Hematopoietic multipotent progenitor cell treated with erythropoietin and hydrocortisone succinate and interleukin-3 and kit ligand, for 8 days (in vitro differentiated cells): ENCODE measurements at places on chromosomes 2 and 18.
A peak's percentile ranks its signal among the peaks of the same experiment; 100 is the strongest.

DNA sequence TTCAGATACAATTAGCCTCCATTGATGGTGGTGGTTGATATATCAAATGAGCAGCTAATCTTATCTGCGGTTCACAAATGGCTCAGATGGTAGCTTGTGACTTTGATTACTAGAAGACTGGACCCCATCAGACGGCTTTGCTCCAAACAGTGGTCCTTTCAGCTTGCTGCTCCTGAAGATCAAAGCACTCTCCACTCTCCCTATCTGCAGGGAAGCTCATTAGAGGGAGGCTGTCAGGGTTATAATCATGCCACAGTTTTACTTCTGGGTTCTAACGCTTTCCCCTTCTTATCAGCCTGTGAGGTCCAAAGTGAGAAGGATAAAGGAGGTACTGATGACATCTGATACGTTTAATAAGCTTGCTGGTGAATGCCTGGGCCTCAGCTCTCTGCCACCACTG lies 247.1 kb upstream of the NT5C1B start:
- DNase-seq = no peak

- no peak for DNase-seq
Measured at GRCh38 chr2:123485056-123485455, 540.0 kb upstream of the CNTNAP5 start.

- DNase-seq = no peak
Measured at GRCh38 chr18:68440433-68440832, 274.5 kb downstream of the TMX3 start.

- DNase-seq = no peak
Measured at GRCh38 chr2:176491172-176491904, 222.1 kb downstream of the MTX2 start.

DNA sequence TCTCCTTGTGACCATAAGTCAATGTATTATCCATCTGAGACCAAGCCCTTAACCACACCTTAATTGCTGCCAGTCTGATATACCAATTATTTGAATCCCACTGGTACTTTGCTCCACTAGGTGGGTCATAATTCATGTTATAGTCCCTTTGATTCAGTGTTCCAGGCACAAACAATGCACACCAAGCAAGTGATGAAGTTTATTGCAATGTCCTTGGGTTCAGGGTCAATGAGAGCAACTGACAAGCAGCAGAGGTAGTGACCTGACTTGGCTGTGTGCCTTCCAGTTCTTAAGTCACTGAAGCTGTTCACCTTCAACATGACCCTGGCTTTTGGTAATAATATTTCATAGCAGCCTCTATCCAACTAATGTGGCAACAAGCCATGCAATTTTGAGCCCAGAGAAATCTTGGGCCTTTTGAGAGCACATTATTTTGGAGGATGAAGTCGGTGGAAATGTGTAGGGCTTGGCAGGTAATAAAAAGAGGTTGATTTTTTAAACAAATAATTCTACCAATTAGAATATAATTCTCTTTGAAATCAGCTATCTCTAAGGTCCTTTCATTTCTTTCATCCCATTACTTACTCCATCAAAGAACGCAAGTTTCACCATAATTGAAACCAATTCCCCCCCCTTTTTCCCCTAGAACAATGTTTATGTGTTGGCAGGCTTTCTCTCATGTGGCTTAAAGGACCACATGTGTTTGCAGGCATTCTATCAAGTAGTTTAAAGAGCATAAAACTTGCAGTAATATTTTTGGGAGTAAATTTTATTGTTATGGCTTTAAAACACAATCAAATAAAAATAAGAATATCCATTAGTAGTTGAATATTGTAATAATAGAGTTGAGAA lies 3.1 kb upstream of the CPO start:
- DNase-seq = no peak

DNA sequence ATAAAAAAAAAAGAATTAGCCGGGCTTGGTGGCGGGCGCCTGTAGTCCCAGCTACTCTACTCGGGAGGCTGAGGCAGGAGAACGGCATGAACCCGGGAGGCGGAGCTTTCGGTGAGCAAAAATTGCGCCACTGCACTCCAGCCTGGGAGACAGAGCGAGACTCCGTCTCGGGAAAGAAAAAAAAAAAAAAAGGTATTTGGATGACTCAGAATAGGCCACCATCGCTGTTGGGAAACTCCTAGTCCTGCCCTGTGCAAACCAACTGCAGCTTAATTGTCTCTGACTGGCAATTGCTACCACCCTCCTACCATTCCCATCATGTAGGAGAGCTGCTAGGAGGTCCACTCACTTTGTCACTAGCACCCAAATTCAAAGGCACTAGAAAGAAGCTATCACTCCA lies 43.5 kb downstream of the ATP8B1 start:
- DNase-seq = no peak

DNA sequence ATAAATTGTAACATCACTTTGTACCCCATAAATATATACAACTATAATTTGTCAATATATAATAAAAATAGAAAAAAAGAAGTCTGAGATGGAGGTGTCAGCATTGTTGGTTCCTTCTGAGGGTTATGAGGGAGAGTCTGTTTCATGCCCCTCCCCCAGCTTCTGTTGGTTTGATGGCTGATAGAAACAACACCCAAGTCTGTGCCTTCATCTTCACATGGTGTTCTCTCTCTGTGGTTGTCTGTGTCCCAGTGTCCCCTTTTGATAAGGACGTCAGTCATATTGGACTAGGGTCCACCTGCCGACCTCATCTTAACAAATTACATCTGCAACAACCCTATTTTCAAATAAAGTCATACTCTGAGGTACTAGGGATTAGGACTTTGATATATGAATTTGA lies 20.3 kb upstream of the EHBP1 start:
- DNase-seq = peak; percentile 54

GRCh38 chr18:55440988-55441387 lies 147.0 kb downstream of the TCF4 start:
- no peak for DNase-seq

GRCh38 chr2:137151731-137152130 lies 386.4 kb downstream of the THSD7B start:
- no peak for DNase-seq

DNA sequence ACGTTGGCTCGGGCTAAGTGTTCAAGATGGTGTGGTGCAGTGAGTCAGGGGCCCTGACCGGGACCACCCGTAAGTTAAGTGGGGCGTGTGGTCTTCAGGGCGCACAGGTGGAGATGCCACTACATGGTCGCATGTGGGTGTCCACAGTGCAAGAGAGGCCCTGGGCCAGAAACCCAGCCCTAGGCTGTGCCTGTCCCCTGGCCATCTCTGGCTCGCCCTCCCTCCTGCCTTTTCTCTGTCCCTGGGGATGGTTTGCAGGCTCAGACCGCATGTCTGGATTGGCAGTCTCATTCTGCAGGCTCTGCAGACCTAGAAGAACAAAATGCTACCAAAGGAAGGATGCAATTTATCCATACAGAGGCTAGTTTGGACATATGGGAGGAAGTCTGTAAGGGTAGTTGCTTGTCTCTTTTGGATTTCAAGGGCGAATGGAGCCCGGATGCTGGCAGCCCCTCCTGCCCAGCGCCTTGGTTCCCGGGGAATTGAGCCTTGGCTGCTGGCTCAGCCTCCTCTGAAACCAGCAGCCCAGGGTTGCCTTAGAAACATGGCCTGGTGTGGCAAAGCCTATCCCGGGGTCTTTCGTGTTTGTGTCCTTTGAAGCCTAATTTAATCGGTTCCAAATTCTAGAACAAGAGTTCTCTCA lies 417.5 kb upstream of the HS6ST1 start:
- no peak for DNase-seq

DNA sequence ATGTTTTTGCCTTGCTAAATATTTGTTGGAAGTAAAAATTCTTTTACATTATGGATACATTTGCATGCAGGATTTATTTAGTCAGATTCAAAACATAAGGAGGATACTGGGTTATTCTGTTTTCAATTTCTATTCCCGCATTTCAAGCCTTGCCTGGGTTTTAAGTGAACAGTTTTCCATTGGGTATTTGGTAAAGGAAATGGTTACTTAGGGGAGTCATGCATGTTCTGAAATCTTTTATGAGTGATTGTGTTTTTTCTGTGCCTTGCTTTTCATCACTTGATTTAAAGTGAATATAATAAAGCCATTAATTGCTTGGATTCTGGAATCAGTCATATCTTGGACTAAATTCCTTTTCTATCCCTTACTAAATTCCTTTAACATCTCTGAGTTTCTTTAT lies 12.0 kb upstream of the SP9 start:
- DNase-seq = no peak

DNA sequence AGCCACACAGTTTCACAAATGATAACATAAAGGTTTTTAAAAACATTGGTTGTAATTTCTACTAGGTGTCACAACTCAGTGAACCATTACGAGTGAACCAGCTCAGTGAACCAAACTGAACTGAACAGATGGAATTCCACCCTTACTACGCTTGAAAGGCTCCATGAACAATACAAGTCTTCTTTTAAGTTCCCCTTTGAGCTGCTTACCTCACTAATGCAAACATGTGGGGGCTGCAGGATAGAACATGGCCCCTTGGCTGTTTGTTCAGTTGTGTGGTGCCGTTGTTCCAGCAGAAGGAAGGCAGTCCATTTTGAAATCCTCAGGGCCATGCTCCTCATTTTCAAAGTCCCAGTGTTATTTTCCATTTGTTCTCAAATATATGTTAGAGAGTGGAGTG lies 30.7 kb upstream of the KLHL14 start:
- no peak for DNase-seq

DNA sequence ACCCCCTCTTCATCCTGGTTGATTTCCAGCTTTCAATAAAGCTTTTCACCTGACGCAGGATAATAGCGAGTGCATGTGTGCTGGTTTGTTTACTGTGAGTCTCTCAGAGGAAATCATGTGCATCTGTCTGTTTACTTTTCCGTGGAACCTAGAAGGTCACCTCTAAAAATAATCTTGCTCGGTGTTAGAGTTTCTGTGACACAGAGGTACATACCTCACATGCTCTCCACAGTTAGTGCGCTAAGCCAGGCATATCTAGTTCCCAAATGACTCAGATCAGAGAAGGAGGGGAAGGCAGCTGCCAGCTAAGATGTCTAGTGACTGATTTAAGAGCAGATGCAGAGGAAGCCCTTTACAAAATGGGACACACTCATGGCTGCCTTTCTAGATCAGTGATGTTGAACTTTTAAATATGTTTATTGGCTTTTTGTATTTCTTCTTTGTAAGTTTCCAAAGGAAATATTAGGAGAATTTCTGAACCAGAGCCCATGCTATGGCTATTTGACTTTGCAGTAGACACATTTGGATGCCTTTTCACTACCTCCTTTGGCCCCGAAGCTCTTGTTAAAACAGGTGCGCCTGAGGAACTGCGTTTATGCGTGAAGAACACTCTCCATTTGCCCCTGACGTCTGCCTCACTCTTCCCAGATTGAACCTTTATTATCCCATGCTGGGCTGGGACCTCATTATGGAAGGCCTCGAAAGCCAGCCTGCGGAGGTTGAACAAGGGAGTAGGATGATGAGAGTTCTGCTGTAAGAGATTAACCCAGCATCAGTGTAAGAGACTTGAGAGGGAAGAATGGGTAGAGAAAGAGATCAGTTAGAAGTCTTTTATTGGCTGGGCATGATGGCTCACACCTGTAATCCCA lies 145.6 kb downstream of the FAM161A start:
- no peak for DNase-seq

GRCh38 chr2:226076529-226076928 lies 677.0 kb downstream of the NYAP2 start:
- no peak for DNase-seq

GRCh38 chr2:104859291-104859765 lies 5.4 kb downstream of the POU3F3 start:
- no peak for DNase-seq
